ENCODE measurements at places on chromosomes 11 and 22. TPM values are rescaled to one million over a fixed set of nuclear protein-coding genes. Genes with fewer than 3 reads are reported as not detected.

The RAB39A gene
- total RNA-seq = 4.8 TPM

The MEI1 gene
- 13.6 TPM for total RNA-seq

The CREB3L1 gene
- 3.1 TPM for total RNA-seq

The DSCAML1 gene
- not detected for total RNA-seq

The TMPRSS13 gene
- total RNA-seq = not detected

The UBQLN3 gene
- total RNA-seq = not detected

The SMIM38 gene
- total RNA-seq = 0.44 TPM

The TYR gene
- not detected for total RNA-seq

The TNNT3 gene
- 7.7 TPM for total RNA-seq

The DRICH1 gene
- total RNA-seq = 1.5 TPM

The TSSK2 gene
- total RNA-seq = not detected

The OR51B5 gene
- total RNA-seq = not detected

The MS4A12 gene
- not detected for total RNA-seq

The SMDT1 gene
- 12.3 TPM for total RNA-seq

The CSNK2A3 gene
- total RNA-seq = 4.5 TPM

The OR5L2 gene
- total RNA-seq = not detected

The LIF gene
- total RNA-seq = not detected

The PANX2 gene
- total RNA-seq = not detected

The MEN1 gene
- total RNA-seq = 12.4 TPM

The TMPRSS5 gene
- not detected for total RNA-seq
